ENCODE measurements at places on chromosomes 16 and 17.

DNA sequence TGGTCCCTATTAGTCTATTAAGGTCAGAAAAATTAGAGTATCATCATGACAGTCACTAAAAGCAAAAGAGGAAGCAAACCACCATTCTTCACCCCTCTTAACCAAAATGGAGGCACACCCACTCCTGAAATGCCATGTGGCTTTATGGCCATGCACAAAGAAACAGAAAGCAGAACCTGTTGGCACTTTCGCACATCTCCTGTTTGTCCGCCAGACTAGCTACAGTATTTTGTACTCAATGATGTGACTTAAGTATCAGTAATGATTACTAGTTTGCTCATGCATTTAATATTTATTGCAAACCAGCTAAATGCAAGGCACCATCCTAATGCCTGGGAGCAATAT is 70.2 kb upstream of the GNAO1 start:
- no peak for DNase-seq

DNA sequence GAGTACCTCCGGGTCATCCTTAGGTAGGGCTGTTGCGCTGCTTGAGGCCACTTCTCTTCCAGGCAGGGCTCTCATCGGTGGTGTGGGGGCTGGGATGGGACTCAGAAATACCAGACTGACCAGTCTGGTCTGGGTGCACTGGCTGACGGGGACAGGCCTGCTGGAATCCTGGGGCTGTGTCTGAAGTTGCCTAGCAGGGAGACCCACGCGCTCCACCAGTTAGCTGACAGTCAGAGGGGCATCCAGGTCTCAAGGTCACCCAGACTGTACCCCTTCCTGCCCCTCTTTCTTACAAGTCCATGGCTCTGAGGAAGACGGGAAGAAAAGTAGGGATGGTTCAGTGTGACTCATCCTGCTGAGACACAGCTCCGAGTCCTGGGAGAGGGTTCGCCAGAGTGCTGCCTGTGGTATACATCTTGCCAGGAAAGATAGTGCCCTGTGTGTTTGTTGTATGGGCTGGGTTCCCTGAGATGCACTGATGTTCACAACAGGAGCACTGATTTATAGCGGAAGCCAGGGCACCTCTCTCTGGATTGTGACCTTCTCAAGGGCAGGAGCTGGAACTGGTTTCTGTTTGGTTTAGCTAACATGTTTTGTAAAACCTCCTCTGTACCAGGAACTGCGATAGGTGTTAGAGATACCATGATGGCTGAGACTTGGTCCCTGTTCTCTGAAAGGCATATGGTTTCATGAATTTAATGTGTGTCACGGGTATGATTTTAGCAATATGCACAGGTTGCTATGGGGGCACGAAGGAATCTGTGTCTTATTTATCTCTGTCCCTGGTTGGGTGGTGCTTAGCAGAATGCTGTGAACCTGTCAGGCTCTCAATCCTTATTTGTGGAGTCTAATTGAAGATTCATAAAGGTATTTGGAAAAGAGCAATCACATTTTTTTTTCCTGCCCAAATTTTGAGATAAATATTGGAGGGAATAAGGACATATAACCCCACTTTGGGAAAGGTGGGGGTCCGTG is 97.5 kb downstream of the OR1D5 start:
- DNase-seq: no peak

GRCh38 chr16:89801800-89802199 is 14.6 kb downstream of the FANCA start:
- DNase-seq: no peak

DNA sequence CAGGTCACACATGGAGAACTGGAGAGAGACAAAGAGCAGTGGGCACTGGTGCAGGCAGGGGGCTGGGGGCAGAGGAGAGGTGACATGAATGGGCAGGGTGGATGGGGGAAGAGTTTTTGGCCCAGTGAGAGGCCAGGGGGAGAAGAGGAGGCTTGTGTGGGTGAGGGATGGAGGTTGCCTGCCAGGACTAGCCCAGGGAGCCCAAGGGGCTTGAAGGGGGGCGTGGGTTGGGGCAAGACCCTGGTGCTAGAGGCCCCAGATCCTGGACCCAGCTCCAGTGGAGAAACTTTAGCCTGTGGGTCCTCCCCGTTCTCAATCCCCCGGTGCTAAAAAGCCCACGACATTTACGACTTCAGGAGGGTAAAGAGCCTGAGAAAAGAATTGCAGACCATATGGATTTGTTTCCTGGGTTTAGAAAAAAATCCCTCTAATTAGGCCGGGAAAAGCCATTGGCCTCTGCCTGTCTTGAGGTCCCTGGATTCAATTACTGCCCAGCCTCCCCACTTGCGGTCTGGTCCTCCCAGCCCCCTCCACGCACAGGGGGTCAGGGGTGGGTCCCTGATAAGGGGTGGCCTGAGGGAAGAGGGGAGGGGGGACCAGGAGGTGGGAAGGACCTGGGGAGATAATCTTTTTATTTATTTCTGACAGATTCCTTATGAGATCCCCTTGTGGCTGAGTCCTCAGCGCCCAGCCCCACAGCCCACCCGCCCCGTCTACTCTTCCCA is 33.0 kb downstream of the NGFR start:
- DNase-seq: no peak

DNA sequence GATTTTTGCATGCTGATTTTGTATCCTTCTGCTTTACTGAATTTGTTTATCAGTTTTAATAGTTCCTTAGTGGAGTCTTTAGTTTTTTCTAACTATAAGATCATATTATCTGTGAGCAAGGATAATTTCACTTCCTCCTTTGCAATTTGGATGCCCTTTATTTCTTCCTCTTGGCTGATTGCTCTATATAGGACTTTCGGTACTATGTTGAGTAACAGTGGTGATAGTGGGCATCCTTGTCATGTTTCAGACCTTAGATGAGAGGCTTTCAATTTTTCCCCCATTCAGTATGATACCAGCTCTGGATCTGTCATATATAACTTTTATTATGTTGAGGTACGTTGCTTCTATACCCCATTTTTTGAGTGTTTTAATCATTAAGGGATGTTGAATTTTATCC is 224.5 kb upstream of the CNTNAP4 start:
- DNase-seq: no peak

DNA sequence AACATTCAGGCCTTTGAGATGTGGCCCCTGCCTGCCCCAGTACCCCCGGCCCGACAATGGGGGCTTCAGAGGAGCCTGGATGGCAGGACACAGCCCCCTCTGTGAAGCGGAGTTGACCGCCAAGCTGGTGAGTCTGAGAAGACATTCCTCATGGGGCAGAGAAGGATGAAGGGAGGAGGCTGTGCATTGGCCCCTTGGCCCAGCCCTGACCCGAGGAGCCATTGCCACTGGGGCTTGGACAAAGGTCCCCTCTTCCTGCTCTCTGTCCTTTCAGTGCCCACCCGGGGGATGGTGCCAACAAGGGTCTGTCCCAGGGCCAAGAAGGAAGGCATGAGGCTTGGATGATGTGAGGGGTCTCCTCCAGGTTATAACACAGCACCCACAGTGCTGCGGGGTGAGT is 30.9 kb upstream of the PHB1 start:
- no peak for DNase-seq
